ENCODE measurements at places on chromosomes 1 and 21. TPM values are rescaled to one million over a fixed set of nuclear protein-coding genes. Genes with fewer than 3 reads are reported as not detected.
A peak's percentile ranks its signal among the peaks of the same experiment; 100 is the strongest.

DNA sequence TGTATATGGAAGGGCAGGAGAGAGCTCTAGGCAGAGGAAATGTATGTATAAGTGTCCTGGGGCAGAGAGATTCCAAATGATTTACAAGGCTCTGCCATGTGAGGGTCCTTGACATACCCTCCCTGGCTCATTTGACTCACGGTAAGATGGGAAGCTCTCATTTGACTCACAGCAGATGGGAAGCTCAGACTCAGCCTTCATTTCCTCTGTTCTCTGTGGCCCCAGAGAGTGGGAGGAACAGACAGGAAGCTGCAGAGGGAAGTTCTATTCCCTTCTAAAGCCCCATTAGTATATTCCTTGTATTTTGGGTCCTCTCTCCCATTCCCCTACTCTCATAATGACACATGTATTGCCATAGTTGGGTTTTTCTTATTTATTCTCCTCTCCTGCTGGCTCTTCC, 44.9 kb downstream of the FOXD2 start:
- H3K4me3 ChIP-seq = no peak overlapping the region
- no peaks in the 10 kb centered on the region for H3K27me3 ChIP-seq
- H3K4me1 ChIP-seq = no peaks in the 10 kb centered on the region

GRCh38 chr1:165010418-165011070, 346.0 kb downstream of the LMX1A start:
- H3K36me3 ChIP-seq = no peaks in the 10 kb centered on the region
- peak overlapping the region; percentile 51 for H3K27ac ChIP-seq

DNA sequence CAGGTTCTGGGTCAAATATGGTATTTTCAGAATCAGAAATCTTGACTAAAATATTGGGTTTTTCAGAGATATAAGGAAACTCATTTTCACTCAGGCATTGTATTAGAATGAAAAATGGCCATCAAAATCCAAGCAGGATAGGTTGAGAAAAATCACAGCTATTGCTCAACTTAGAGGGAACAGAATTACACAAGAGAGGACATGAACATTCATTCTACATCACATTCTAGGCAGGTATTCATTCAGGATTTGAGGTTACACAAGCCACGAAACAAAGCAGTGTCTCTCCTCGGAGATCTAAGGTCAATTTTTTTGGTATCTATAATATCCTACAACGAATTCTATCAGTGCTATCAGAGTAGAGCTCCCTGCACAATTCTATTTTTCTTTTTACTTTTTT, 163.6 kb upstream of the HP1BP3 start:
- H3K4me3 ChIP-seq = no peak overlapping the region
- H3K4me1 ChIP-seq = no peaks in the 10 kb centered on the region
- H3K27ac ChIP-seq = no peak overlapping the region
- DNase-seq = no peak
- H3K27me3 ChIP-seq = no peaks in the 10 kb centered on the region

DNA sequence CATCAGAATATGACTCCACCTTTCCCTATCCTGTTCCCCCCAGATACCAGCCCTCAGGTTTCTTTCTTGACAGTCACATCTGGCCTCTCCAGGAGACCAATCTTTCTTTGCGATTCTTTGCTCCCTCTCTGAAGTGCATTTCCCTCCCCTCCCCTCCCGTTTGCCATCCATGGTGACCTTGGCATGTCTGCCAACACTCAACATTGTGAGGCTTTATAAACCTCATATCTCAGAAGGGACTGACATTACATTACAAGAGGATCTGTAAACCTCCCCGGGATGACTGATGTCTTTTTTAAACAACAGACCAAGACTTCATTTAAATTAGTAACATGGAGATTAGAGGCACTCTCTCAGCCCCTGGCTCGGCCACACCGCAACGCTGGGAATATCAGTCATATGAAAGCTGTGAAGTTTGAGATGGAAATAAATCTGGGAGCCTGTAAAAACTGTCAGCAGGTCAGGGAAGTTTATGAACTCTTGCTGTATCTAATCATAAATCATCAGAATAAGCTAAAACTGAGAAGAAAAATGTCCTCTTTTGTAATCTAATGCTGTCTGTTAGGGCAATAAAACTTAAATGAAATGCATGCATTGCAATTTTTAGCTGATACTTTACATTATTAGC, 401.7 kb upstream of the PROX1 start:
- no peak overlapping the region for H3K4me3 ChIP-seq
- no peak for DNase-seq
- H3K27ac ChIP-seq = no peak overlapping the region
- no peaks in the 10 kb centered on the region for H3K27me3 ChIP-seq

DNA sequence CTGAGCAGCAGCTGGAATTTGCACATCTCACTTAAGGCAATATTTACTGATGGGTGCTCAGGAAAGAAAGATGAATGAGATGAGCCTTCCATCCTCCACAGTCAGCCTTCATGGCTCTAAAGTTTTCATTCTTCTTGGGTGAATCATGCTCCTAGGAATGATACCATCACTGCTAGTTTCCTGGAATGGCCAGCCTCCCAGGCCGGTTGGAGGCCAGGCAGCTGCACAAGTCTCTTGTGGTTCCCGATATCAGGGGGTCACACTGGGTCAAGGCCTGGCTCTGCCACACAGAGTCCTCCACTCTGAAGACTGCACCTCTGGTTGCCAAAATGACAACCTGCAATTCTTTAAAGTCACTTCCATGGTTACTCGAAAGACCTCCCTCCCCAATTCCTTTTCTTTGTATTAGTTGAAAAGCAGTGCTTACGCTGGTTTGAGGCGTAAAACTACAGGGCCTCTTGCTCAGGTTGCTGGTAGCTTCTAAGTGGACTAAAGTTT, 46.2 kb upstream of the PALMD start:
- no peaks in the 10 kb centered on the region for H3K27me3 ChIP-seq
- H3K4me1 ChIP-seq = peaks cover 9% of the 10 kb centered on the region
- no peaks in the 10 kb centered on the region for H3K36me3 ChIP-seq

GRCh38 chr1:38640371-38640770, 219.2 kb downstream of the RRAGC start:
- H3K36me3 ChIP-seq = no peaks in the 10 kb centered on the region
- no peaks in the 10 kb centered on the region for H3K27me3 ChIP-seq

TMEM240 gene
- 12.9 TPM for total RNA-seq

GPR37L1 gene
- 0.12 TPM for total RNA-seq

- no peak overlapping the region for H3K27ac ChIP-seq
- no peaks in the 10 kb centered on the region for H3K4me1 ChIP-seq
- H3K4me3 ChIP-seq = no peak overlapping the region
- no peaks in the 10 kb centered on the region for H3K27me3 ChIP-seq
- H3K36me3 ChIP-seq = no peaks in the 10 kb centered on the region
- no peak for DNase-seq
These were observed 59.9 kb upstream of the TTC34 start for GRCh38 chr1:2861143-2861987.

DNA sequence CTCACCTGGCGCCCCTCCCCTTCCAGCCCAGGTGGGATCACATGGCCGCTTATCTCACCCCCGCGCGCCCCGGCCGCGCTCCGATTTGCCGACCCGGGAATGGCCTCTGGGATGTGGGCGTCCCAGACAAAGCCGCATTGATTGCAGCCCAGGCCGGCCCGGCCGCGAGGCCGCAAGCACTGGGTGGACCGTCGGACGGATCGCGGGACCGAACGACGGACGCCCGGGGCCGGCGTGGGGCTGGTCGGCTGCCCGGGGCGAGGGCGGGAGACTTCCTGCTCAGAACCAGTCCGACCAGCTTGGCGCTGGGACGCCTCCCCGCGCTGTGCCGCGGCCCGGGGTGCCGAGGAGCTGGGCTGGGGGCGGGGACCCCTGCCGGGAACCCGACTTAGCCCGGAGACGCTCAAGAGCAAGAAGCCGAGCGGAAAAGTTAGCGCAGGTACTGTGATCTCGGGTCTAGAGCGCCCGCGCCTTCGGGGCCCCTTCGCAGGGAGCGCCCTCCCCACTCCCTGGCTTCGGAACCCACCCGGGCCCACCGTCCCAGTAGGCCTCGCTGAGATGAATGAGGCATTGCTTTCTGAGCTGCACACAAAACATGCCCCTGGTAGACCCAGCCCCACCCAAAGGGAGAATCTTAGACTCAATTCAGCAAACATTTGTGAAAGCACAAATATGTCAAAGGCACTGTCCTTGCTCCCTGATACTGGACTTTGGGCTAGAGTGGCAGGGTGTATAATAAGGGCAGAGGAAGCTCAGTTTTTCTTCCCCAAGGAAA, 415 bp upstream of the LAD1 start:
- H3K27me3 ChIP-seq = peaks cover 2% of the 10 kb centered on the region
- peak overlapping the region; percentile 6 for H3K4me3 ChIP-seq
- no peak overlapping the region for H3K27ac ChIP-seq
- no peaks in the 10 kb centered on the region for H3K36me3 ChIP-seq
- DNase-seq = no peak
- H3K4me1 ChIP-seq = peaks cover 2% of the 10 kb centered on the region

- no peaks in the 10 kb centered on the region for H3K27me3 ChIP-seq
- peak overlapping the region; percentile 20 for H3K27ac ChIP-seq
- H3K36me3 ChIP-seq = no peaks in the 10 kb centered on the region
These were observed 243.2 kb upstream of the RAB4A start for GRCh38 chr1:229027622-229028182.

- no peak overlapping the region for H3K4me3 ChIP-seq
These were observed 27.2 kb upstream of the TDRD10 start for GRCh38 chr1:154474802-154475201.

OPTC gene
- not detected for total RNA-seq

LCE5A gene
- total RNA-seq = not detected

CD2 gene
- 1.4 TPM for total RNA-seq

DNA sequence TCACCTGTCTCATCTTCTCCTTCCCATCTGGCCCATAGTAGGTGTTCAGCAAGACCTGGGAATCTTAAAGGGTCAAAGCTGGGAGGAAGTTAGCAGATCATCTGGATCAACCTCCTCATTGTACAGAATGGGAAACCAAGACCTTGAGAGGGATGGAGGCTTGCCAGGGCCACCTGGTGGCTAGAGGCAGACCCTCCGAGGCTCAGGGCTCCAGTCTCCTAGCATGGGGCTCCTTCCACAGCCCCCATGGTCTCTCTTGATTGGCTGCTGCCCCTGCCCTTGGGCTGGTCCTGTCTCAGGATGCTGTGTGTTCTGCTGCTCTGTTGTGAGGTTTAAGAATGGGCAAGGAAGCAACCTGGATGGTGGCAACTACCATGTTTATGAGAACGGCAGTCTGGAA, 68.7 kb upstream of the CNTN2 start:
- H3K27me3 ChIP-seq = no peaks in the 10 kb centered on the region
- H3K4me1 ChIP-seq = no peaks in the 10 kb centered on the region

DNA sequence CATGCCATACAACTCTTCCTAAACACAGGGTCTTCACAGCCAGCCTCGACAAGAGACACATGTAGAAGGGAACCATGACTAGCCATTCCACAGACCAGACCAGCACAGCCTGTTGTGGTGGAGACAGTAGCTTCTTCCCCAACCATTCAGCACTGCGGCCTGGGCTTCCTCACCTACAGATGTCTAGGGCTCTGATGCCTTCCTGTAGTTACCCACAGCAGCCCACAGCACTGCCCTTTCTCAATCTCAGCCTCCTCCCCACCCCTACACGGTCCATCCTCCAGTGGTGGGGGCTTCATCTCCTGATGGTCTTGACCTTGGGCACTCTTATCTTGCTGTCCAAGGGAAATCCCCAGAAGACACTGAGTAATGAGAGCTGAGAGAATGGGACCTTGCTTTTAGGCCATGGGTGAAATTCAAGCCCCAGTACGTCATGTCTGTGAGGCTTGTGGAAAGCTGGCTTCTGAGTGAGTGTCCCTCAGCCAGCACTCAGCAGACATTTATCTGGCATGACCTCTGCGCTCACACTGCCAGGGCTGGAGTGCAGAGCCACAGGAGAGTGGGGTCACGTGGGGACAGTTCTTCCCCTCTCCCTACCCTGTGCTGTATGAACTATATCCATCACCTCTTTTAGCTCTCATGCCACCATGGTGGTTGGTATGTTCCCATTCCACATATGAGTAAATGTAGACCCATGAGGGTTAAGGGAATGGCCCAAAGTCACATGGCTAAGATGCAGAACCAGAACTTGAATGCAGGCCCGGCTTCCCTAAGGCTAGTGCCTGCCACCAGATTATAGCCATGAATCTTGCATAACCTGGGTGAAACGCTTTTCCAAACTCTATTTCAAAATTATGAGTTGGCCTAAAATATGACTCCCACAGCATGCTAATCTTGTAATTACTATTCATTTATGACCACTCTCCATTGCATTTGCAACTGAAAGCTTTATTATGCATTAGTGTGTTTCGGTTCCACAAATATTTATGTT, 104.7 kb downstream of the HIVEP3 start:
- no peaks in the 10 kb centered on the region for H3K27me3 ChIP-seq
- H3K36me3 ChIP-seq = no peaks in the 10 kb centered on the region
- H3K4me1 ChIP-seq = no peaks in the 10 kb centered on the region
- no peak overlapping the region for H3K27ac ChIP-seq
- no peak overlapping the region for H3K4me3 ChIP-seq
- no peak for DNase-seq

- no peaks in the 10 kb centered on the region for H3K4me1 ChIP-seq
- H3K36me3 ChIP-seq = no peaks in the 10 kb centered on the region
- no peak for DNase-seq
- no peak overlapping the region for H3K27ac ChIP-seq
- H3K4me3 ChIP-seq = no peak overlapping the region
- H3K27me3 ChIP-seq = no peaks in the 10 kb centered on the region
These were observed 6.3 kb upstream of the KYAT3 start for GRCh38 chr1:88998716-88999115.

GRCh38 chr1:94305704-94306103, 68.3 kb upstream of the ARHGAP29 start:
- no peak overlapping the region for H3K4me3 ChIP-seq
- H3K4me1 ChIP-seq = peaks cover 4% of the 10 kb centered on the region
- no peaks in the 10 kb centered on the region for H3K27me3 ChIP-seq
- no peak for DNase-seq

GRCh38 chr1:228001738-228002535, 4.9 kb upstream of the WNT3A start:
- DNase-seq = no peak
- H3K27me3 ChIP-seq = no peaks in the 10 kb centered on the region
- no peak overlapping the region for H3K4me3 ChIP-seq
- no peaks in the 10 kb centered on the region for H3K4me1 ChIP-seq
- H3K27ac ChIP-seq = no peak overlapping the region

DNA sequence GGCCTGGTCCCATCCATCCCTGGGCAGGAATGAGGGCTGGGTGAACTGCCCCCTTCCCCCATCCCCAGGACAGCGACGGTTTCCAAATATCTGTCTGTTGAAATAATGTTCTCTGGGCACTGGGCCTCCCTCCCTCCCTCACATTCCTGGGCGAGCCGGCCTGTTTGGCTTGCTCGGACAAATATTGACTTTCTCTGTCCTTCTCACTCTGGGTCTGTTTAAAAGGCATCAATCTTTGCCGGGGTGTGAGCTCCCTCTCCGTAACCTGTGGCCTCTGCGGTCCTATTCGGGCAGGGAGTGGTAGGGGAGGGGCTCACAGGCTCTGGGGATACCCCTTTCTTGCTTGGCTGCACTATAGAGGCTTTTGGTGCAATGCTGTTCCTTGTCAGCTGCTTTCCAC, 40.2 kb downstream of the FOXD2 start:
- H3K36me3 ChIP-seq = no peaks in the 10 kb centered on the region
- no peaks in the 10 kb centered on the region for H3K4me1 ChIP-seq
- H3K4me3 ChIP-seq = no peak overlapping the region
- no peak overlapping the region for H3K27ac ChIP-seq
- DNase-seq = no peak
- H3K27me3 ChIP-seq = no peaks in the 10 kb centered on the region

- H3K27me3 ChIP-seq = no peaks in the 10 kb centered on the region
- H3K4me1 ChIP-seq = peaks cover 8% of the 10 kb centered on the region
- H3K4me3 ChIP-seq = no peak overlapping the region
- DNase-seq = no peak
- no peaks in the 10 kb centered on the region for H3K36me3 ChIP-seq
These were observed 62.5 kb downstream of the ASH1L start for GRCh38 chr1:155499953-155500639.
